Smooth muscle cell of trachea (primary cell): ENCODE measurements at places on chromosomes 4 and X. TPM values are rescaled to one million over a fixed set of nuclear protein-coding genes. Genes with fewer than 3 reads are reported as not detected.

Gene SPP1
- total RNA-seq, result 0.29 and 0.83 TPM in 2 replicates

Gene CYTL1
- total RNA-seq, result 0.15 and 0.17 TPM in 2 replicates

Gene TMEM35A
- total RNA-seq, result 22.3 and 37.9 TPM in 2 replicates

Gene BEND2
- not detected in 2 replicates for total RNA-seq

Gene TFE3
- 45.1 and 66.0 TPM in 2 replicates for total RNA-seq

Gene UGT2B7
- under 0.01 TPM in 1 of 2 replicates, not detected in the other for total RNA-seq

Gene S100G
- total RNA-seq, result not detected in 2 replicates
